Hematopoietic multipotent progenitor cell treated with erythropoietin and hydrocortisone succinate and interleukin-3 and kit ligand, for 4 days (in vitro differentiated cells): ENCODE measurements at places on chromosomes 3 and 15.

DNA sequence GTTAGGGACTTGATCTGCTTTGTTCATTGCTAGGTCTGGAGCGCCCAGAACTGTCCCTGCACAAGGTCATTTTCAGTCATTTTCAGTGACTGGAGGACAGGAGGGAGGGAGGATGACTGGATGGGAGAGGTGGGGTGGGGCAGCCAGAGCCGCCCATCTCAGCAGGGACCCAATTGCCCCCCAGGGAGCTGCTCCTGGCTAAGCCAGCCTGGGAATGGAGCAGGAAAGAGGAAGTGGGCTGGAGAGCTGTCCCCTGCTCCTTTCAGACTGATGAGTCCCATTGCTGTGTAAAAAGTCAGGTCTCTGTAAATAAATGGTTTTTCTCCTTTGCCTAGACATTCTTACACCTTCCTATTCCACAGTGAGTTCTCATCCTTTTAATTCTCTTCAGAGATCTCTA lies 98.4 kb upstream of the RAD18 start:
- DNase-seq = no peak

GRCh38 chr15:101054116-101054515 lies 135.0 kb downstream of the LRRK1 start:
- DNase-seq = no peak

DNA sequence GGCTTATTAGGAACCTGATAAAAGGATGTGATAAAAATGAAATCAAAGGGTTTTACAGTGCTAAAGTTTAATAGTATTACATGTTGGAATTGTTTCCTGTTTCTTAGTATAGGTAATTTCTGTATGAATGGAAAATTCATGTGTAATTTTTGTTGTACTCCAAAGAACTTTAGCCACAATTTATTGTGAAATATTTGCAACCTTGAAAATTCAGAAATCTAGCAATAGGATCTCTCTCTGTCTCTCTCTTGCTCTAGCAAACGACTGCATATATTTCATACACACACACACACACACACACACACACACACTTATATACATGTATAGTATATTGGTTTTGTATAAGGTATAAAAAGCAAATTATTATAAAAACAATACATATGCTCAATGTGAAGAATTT lies 59.6 kb downstream of the PIAS1 start:
- peak; percentile 22 for DNase-seq

DNA sequence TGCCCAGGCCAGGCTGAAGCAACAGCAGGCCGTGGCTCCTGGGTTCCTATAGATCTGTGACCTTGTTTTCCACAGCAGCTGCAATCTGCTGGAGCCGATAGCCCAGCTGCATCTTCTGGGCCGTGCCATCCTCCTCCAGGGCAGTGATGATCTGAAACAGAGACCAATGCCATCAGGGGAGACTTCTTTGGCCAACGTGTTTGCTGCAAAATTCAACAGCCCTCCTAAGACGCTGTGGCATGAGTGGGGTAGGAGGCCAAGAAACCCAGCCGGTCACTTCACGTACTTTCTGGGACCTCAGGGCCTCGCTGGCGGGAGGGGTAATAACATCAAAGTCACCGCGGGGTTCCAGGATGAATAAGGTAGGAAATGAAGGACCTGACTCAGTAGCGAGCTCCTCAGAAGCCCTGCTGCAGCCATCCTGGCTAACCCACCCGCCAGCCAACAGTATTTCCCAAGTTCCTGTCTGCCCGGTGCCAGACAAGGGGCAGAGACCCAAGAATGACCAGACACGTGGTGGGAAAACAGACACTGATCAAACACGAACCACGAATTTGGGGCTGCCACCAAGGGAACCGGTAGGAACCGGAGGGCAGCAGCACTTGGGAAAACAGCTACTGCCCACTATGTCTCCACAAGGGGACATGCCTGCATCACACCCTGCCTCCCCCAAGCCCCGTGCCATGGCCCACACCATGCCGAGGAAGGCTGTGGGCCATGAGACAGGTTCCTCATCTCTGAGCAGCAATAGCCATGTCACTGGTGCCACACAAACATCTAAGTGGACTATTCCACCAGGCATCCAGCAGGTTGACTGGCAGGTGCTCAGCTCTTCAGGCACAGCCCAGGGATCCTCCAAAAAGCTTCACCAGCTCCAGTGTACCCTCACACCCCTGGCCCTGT lies 25.2 kb downstream of the PLXNB1 start:
- no peak for DNase-seq

DNA sequence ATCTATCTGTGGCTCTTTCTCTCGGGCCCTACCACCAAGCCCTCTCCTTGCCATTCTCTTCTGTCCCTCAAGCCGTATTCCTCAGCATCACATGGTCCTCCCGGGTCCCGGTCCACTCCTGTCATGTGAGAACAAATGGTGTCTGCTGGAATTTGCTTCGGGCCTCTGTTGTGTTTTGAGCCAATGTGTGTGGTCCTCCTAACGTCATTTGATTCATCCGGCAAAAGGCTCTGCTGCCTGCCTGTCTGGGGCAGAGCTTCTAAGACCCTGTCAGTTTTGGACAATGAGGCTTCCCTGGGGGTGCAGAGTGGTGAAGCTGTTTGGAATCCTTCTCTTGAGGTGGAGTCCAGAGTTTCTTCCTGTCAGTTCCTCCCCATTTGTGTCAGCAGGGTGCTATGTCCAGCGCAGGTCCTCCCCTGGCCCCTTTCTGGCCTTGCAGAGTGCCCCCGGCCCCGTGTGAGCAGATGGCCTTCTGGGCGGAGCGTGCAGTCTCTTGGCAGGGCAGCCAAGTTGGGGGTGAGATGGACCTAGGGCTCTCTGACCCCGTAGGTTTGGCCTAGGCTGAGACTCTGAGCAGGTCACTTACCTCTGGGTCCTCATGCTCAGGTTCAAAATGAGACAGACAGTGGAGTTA lies 93.6 kb downstream of the APBA2 start:
- no peak for DNase-seq

- no peak for DNase-seq
Measured at GRCh38 chr3:50350213-50350526, 405 bp downstream of the NPRL2 start.

- no peak for DNase-seq
Measured at GRCh38 chr3:83514130-83514914, 1444.5 kb upstream of the CADM2 start.
